ENCODE measurements at places on chromosomes 5 and 9.

- no peak for DNase-seq
Observed at GRCh38 chr9:93088656-93089015, 7.4 kb upstream of the CARD19 start.

DNA sequence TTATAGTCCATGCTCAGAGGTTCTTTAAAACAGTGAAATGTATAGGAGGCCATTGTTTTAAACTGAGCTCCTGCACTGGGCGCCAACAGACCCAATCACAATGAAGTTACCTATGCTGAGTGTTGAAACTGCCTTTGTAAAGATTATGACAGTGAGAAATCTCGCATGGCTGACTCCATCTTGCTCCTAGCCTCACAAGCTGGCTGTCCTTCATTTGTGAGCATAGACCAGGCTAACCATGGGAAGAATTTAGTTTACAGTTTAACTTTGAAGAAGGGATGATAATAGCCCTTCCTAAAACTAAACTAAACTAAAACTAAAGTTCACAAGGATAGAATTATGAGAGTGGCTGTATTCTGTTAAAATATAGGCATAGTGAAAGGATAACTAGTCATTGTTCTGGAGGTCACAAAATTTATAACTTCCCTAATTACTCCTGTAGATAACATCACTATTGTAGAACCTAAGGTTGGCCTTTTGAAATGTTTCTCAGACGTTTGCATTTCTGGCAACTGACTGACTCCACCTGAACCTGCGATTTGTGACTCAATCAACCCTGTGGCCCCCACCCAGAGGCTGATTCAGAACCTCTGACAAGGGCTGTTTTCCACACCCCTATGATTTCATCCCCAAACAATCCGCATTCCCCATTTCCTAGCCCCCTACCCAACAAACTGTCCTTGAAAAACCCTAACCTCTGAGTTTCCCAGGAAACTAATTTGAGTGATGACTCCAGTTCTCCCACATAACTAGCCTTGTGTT is 59.1 kb downstream of the HMHB1 start:
- no peak for DNase-seq

- DNase-seq = no peak
Observed at GRCh38 chr9:138064547-138064946, 187.0 kb downstream of the CACNA1B start.

DNA sequence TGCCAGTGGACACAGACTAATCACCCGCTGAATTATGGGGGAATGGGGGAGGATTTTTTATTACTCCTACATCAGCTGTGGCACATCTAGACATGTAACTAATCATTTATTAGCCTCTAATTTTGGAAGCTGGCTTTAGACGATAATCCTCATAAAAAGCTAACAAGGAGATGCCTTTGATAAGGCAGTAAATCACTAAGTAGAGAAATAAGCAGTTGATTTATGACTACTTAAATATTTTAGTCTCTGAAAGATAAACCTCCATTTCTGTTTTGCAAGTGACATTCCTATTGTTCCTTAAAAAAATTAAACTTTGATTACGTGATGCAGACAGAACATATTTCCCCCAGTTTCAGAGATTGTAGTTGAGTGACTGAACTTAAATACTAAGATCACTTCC is 206.4 kb upstream of the CDKN2B start:
- no peak for DNase-seq

DNA sequence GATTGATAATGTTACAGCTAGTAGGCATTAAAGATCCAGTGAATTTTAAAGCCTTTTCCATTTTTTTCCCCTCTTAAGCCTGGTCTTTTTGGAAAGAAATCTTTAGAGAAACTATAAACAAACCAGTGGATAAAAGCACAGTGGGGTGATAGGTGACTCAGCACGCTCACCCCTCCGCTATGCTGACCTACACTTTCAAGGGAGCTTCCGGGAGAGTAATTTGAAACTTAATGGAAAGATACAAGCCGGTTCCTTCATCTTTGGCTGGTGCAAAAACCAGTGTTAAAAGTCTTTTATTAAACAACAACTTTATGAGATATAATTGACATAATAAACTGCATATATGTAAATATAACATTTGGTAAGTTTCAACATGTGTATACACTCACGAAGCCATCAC is 27.0 kb upstream of the ALDOB start:
- DNase-seq = no peak

Measured in germinal center (tissue), 1 donor.